CD14-positive monocyte (primary cell): ENCODE measurements at places on chromosomes 11 and 22. TPM values are rescaled to one million over a fixed set of nuclear protein-coding genes. Genes with fewer than 3 reads are reported as not detected.

The OR2D2 gene
- not detected for polyA plus RNA-seq

The TRPM5 gene
- polyA plus RNA-seq, result 0.01 and 0.03 TPM in 2 replicates

The RAB3IL1 gene
- not detected for polyA plus RNA-seq

The RBX1 gene
- polyA plus RNA-seq, result 247 TPM

The CASP1 gene
- 433 TPM for polyA plus RNA-seq

The RNASEH2C gene
- polyA plus RNA-seq, result 33.3 and 59.7 TPM in 2 replicates

The ACR gene
- not detected for polyA plus RNA-seq

The IGSF9B gene
- not detected for polyA plus RNA-seq

The CABP4 gene
- polyA plus RNA-seq, result 0.28 TPM

The F2 gene
- polyA plus RNA-seq, result not detected in 2 replicates

The PRG3 gene
- polyA plus RNA-seq, result not detected

The KIF18A gene
- 0.05 and 0.13 TPM in 2 replicates for polyA plus RNA-seq

The KRTAP5-9 gene
- 0.17 and 0.29 TPM in 2 replicates for polyA plus RNA-seq

The CHEK1 gene
- 0.18 TPM for polyA plus RNA-seq

The NOX4 gene
- polyA plus RNA-seq, result not detected in 2 replicates

The TECTA gene
- not detected for polyA plus RNA-seq
